Activated effector memory CD4-positive, alpha-beta T cell treated with Interleukin-2 at 50 U/mL for 16 hours (primary cell): ENCODE measurements at places on chromosomes 5 and 9.

GRCh38 chr9:33012328-33013069 is 11.1 kb upstream of the APTX start:
- no peak for DNase-seq

GRCh38 chr9:133403766-133404453 is 13.9 kb downstream of the REXO4 start:
- DNase-seq, result peak; percentile 37

DNA sequence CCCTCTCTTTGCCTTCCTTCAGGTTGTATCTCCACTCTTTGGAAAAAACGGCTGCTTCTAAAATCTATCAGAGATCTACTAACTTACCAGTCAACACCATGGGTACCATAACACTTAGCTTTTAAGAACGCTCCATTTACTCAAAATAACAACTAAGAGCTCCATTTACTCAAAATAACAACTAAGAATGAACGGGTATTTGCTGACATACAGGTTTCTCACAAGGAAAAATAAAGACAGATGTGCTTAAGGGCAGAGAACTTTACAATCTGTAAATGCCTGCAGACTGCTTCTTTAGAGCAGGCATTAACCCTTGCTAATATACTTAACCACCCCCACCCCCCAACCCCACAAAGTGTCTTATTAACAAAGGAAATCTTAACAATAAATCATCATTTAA is 2.8 kb downstream of the UBAP2 start:
- no peak for DNase-seq

- no peak for DNase-seq
These were observed 183.2 kb upstream of the TUSC1 start for GRCh38 chr9:25861421-25861820.

GRCh38 chr9:3951161-3951665 is 348.7 kb downstream of the GLIS3 start:
- no peak for DNase-seq

DNA sequence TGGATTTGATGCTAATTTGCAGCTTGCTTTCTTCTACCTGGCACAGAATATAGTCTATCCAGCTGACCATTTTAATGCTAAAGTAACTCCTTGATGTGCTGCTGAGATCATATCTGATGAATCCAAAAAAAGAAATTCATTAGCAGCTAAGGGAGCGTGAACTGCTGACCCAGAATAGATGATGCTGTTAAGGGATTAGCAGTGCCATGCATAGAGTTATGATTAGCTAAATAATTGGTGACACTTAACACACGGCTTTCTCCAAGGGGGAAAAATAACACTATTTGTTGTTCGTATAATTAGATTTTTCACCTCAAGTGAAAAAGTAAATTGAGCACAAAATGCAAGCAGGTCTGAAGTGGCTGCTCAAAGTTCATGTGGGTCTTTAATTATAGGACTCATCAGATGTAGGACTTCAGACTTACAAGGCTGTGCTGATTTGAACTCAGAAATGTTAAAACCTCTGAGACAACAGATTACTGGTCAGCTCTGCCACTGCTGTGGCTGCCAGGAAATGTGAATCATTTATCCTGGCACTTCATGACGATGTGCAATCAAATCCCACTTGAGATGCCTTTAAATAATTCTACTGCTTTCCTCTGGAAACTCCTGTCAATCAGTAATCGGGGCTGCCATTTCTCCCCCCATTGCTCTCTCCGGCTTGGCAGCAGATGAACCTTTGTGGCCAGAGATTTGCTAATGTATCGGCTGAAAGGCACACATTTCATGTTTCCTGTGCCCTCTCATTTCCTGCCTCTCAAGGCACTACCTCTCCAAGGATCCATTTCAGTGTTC is 291.6 kb upstream of the C9orf72 start:
- no peak for DNase-seq

DNA sequence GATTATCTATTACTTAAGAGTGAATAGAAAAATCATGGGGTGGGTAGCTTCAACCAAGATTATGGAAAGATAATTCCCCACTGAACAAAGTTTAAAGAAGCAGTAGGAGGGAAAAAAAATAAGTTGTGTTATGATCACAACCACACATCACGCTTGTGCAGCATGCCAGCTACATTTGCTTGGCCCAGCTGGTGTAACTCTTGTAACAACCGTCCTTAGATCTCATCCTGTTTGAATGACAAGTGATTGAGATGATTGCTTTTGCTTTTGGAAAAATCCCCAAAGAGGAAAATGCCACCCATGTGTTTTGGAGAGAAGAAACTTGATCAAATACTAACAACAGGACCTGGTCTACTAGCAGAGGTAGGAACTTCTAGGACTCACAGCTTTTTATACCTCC is 107.6 kb upstream of the KIF2A start:
- DNase-seq, result no peak

GRCh38 chr5:78757269-78758053 is 108.9 kb upstream of the LHFPL2 start:
- DNase-seq, result no peak

GRCh38 chr5:177304392-177305119 is 957 bp downstream of the PRELID1 start:
- no peak for DNase-seq

DNA sequence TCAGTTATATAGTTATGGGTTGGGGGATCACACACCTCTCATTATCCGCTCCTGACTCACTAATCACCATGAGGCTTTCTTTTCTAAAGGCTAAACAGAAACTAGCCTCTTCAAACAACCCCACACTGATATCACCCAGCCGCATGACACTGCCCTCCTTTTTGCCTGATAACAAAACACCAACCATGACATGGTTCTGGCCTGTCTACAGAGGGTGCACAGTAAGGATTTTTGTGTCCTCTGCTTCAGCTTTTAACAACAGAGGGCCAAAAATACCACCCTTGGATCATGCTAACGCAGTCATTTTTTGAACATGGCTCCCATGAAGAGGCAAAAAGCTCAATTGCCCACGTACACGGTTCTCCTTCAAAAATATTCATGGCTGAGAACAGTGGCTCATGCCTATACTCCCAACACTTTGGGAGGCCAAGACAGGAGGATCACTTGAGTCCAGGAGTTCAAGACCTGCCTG is 4.0 kb downstream of the CMBL start:
- no peak for DNase-seq

DNA sequence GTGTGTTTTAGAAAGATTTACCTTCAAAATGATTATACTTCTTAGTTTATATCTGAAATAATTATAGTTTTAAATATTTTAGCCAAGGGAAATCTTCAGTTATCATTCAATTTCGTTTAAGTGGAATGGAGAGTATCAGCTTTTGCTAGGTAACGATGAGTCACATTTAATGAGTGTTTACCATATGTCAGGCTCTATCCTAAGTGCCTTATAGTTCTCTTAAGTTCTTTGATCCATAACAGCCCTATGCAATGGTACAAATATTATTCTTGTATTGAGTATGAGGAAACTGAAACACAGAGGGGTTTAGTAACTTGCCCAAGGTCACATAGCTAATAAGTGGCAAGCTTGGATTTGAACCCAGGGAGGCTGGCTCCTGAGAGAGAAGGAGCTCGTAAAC is 37.5 kb upstream of the SHB start:
- no peak for DNase-seq

DNA sequence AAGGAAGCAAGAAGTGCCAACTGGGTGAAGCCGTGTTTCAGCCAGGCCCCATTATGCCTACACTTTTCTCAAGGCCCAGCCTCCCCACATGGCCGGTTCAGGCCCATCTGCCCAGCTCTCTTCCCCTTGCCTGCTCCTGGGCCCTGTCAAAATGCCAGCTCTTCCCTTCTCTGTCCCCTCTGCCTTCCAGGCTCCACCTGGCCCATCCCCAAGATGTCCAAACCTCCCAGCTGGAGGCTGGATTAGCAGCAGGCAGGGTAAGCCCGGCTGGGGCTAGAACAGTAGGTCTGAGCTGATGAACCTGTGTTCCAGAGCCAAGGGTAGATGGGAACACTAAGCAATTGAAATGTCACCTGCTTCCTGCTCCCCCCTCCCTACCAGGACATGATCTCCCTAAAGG is 64.1 kb upstream of the HSPA9 start:
- no peak for DNase-seq

DNA sequence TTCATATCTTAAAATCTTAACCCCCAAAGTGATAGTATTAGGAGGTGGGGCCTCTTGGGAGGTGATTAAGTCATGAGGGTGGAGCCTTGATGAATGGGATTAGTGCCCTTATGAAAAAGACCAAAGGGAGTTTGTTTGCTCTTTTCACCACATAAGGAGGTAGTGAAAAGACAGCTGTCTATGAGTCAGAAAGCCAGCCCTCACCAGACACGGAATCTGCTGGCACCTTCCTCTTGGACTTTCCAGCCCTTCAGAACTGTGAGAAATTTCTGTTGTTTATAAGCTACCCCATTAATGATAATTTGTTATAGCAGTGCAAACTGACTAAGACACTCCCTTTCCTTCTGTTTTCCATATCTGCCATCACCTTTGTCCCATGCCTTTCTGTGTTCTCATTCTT is 20.8 kb downstream of the IFNB1 start:
- no peak for DNase-seq
